Placental pericyte (primary cell): ENCODE measurements at places on chromosomes 4 and X. TPM values are rescaled to one million over a fixed set of nuclear protein-coding genes. Genes with fewer than 3 reads are reported as not detected.

Gene TRO
- 1.1 and 5.6 TPM in 2 replicates for total RNA-seq

Gene CDKL2
- 0.29 and 0.88 TPM in 2 replicates for total RNA-seq

Gene HMX1
- not detected in 2 replicates for total RNA-seq

Gene STPG2
- total RNA-seq = under 0.01 and 0.14 TPM in 2 replicates

Gene PNMA6F
- total RNA-seq = not detected in 2 replicates

Gene F8A3
- total RNA-seq = 0.44 and 2.3 TPM in 2 replicates

Gene MAGEA4
- not detected in 2 replicates for total RNA-seq

Gene VCX2
- total RNA-seq = not detected in 2 replicates

Gene SLC4A4
- total RNA-seq = 10.1 and 22.0 TPM in 2 replicates

Gene CXCL8
- total RNA-seq = 429 and 639 TPM in 2 replicates

Gene PNPLA4
- 3.9 and 10.9 TPM in 2 replicates for total RNA-seq

Gene FOXR2
- total RNA-seq = not detected in 2 replicates

Gene SLC25A4
- 7.7 and 13.3 TPM in 2 replicates for total RNA-seq

Gene RHOXF2
- total RNA-seq = not detected in 2 replicates

Gene AKAP14
- total RNA-seq = not detected in 2 replicates

Gene POF1B
- total RNA-seq = not detected in 2 replicates

Gene TAF7L
- total RNA-seq = 0.22 and 1.1 TPM in 2 replicates
